ENCODE measurements at places on chromosomes 4 and X.

DNA sequence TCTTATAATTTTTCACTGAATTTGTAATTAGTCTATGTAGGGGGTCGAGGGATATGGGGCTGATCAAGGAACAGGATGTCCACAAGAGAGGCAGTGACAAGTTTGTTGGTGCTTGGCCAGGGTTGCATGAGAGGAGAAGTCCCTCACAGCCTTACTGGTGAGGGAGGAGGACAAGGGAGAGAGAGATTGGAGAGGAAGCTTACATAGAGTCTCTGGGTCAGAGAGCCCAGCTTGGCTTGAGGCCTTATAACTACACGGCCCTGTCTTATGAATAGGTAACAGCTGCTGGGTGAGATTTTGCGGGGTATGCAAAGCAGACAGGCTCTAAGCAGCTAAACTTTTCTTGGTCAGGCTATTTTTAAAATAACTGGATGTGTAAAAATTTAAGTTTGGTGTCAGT lies 37.9 kb upstream of the OTUD4 start:
- DNase-seq, result no peak

DNA sequence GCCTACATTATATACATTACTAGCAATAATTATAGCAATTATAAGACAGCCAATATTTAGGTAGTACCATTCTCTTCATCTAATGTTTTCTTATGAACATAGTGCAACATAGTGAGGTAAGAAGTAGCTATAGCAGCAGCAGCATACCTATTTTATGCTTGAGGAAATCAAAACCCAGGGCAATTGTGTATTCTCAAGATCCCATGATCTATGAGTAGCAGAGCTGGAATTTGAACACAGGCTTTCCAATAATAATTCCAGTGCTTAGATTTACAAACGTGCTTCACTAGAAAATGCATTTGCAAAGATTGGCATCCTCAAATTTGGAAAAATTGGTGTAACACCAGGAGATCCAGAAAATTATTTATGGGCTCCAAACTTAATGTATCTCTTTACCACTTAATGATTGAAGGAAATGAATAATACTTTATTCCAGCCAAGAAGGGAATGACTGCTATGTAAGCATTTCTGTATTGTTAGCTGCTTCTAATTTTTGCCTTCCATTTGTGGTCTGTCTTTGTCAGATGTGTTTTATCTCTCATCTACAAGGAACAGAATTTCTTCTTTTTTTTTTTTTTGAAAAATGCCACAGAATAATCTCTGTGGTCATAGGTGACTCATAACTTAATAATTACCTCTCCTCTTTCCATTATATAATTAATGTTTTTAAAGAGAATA lies 451.1 kb downstream of the ARAP2 start:
- DNase-seq, result no peak

GRCh38 chr4:11565213-11565612 lies 136.5 kb upstream of the HS3ST1 start:
- no peak for DNase-seq

- DNase-seq, result no peak
These were observed 654 bp upstream of the STS start for GRCh38 chrX:7146703-7147412.

- peak; percentile 8 for DNase-seq
These were observed 45.9 kb upstream of the PGM2 start for GRCh38 chr4:37780444-37781130.

- no peak for DNase-seq
These were observed 399.3 kb downstream of the GPM6A start for GRCh38 chr4:175412746-175413145.

DNA sequence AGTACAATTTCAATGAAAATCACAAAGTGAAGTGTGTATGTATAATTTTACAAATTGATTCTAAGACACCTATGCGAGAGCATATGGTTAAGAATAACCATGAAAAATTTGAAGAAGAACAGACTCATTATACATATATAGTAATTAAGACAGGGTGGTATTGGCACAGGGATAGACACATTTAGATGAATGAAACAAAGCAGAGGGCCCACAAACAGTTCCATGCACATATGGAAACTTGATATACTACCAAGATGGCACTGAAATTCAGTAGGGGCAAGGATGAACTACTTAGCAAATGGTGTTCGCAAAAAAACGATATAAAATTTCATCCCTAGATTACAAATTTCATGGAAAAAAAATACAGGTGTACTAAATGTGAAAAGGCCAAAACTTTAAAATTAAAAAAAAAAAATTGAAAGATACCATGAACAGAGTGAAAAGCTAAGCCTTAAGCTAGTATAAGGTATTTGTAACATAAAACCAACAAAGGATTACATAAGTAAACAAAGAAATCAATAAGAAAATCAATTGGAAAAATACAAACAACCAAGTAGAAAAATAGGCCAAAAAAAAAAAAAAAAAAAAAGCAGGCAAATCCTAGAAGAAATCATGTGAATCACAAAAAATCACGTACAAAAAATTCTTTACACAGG lies 85.4 kb downstream of the RASL11B start:
- DNase-seq, result no peak

GRCh38 chr4:4717692-4718091 lies 141.8 kb upstream of the MSX1 start:
- DNase-seq, result no peak

All from fibroblast of the conjunctiva (primary cell).